ENCODE measurements at places on chromosomes 16 and 17. TPM values are rescaled to one million over a fixed set of nuclear protein-coding genes. Genes with fewer than 3 reads are reported as not detected.

The GTF3C1 gene
- 106 TPM for total RNA-seq

DNA sequence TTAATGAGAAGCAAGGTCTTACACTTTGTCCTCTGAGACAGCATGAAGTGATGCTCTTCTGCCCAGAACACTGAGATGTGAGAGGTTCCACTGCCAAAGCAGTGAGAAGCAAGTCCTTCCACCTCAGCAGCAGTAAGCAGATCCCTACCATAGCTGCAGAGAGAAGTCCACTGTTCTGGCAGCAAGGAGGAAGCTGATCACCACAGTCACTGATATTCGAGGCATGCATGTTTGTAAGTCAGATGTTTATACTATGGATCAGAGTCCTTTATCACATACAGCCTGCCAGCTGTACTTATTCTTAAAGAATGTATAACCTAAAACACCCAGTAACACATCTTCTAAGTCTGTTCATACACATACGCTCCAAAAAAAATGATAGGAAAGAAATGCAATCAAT, 18.2 kb upstream of the METTL2A start:
- no peak for DNase-seq

DNA sequence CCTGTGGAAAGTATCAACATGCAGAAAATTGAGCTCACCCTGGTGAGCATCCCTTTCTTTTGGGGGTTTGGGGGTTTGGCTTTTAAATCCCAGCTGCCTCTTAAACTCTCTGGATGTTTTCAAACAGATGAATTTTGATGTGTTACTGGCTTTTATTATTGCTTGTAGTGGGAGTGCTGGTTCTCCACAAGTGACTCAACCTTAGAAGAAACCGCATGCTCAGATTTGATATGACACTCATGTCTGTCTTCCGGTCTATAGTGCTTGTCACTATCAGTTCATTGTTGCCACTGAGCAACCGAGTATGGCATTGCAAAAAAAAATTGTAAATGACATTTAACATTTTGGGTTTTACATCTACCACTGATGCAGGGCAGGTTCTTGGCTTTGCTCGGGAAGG, 104.5 kb downstream of the HS3ST4 start:
- no peak for DNase-seq

- no peak for DNase-seq
These were observed 39.5 kb downstream of the RBFOX1 start for GRCh38 chr16:7372095-7372494.

GRCh38 chr17:20562587-20562986, 16.9 kb upstream of the CDRT15L2 start:
- no peak for DNase-seq

- no peak for DNase-seq
These were observed 60.1 kb downstream of the ARSG start for GRCh38 chr17:68351395-68351794.

GRCh38 chr17:56594320-56595107, 1.0 kb downstream of the NOG start:
- peak; percentile 40 for DNase-seq

Data from glutamatergic neuron (in vitro differentiated cells).